SJSA1 (cell line): ENCODE measurements at places on chromosomes 1 and 21.
A peak's percentile ranks its signal among the peaks of the same experiment; 100 is the strongest.

- no peak for DNase-seq
These were observed 1.5 kb downstream of the EPRS1 start for GRCh38 chr1:220044678-220045355.

DNA sequence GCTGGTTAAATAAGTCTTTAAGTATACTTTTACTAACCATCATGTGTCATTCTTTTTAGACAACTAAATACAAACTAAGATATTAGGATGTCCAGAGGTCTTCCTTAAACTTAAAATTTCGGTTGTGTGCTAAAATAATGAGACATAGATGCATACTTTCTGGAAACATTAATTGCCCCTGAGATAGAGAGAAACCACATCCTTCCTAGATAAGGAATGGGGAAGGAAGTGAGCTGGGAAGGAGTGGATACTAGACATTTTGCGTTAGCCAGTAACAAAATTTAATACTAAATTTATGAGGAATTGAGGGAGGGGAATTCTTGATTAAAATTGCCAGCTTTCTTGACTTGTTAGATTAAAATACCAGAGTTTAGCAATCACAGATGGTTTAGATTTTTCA, 37.1 kb upstream of the PTGS2 start:
- DNase-seq = no peak

DNA sequence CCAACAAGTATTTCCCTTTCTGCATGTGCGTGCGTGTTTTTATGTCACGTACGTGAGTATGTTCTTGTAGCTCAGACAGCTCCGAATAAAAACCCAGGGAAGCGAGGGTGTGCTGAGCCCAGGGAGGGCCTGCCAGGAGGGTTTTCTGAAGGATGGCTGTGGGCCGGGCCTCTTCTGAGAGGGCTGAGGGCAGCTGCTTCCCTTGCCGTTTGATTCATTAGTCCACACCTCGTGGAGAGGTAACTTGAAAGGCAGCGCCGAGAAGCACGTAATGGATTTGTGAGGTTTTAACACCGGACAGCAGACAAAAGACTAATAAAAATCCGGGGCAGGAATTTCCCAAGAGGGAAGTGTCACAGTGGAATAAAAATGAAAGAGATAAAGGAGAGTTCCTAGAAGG, 29.5 kb downstream of the CD247 start:
- DNase-seq = no peak

- DNase-seq = no peak
These were observed 30.1 kb downstream of the C1orf21 start for GRCh38 chr1:184416946-184417345.

DNA sequence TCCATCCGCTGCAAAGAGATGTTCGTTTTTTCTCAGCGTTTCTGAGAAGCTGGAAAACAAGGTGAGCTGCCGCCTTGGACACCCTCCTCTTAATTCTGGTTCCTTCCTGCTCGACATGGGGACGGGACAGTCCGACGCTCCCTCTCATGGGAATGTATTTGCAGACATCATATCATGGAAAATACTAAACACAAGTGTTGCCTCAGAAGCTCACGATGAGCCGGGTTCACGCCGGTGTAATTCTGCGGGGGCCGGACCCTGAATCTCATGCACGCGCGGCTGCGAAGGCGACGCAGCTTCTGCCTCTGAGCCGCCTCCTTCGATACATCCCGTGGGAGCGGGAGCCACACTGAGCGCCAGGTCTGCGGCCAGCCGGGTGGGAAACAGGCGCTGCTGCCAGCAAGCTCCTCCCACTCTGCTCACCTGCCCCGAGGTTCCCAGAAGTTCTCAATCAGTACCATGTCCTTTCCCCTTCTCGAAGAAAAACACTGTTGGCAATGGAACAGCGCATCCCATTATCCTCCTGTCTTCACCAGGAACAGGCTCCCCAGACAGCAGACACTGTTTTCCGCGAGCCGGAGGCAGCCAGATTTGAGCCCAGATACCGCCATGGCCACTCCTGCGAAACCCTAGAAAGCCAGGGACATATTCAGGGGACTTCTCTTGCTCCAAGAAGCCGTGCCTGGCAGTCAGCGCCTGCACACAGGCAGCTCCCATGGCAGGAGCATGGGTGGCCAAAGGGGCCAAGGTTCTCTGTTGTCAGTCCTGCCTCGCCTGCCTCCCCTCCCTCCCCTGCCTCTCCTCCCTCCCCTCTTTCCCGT, 98.0 kb downstream of the WDR4 start:
- DNase-seq = no peak

DNA sequence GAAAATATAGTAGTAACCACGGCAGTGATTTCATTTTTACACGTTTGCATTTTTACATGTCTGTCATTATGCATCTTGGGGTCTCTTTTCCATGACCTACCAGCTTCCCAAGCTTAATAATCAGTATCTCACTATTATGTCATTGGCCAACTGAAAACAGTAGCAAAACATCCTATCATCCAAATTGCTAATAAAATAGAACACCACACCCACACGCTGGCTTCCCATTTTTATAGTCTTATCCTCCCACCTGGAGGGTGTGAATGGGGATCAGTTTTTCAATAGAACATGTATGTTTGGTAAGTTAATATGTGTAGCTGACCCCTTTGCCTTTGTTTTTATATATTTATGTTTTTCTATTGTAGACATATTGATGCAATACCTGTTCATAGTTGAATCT, 11.8 kb downstream of the TFF3 start:
- DNase-seq = no peak

DNA sequence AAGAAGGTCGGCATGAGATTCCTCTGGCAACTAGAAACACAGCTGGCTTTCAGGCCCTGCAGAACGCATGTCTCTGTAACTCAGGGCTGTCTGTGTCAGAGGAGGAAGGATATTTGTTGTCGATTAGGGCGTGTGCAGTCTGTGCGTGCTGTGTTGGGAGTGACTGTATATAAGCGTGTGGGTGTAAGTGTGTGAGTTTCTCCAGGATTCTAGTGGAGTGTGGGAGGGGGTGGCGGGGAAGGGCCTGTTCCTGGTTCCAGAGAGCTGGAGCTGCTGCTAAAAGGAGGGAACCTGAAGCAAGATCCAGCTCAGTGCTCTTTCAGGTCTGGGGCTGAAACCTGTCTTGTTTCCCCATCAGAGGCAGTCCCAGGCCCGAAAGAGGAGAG, 74.3 kb downstream of the SLC16A1 start:
- no peak for DNase-seq

GRCh38 chr21:45615145-45615711, 28.3 kb upstream of the PCBP3 start:
- peak; percentile 54 for DNase-seq

DNA sequence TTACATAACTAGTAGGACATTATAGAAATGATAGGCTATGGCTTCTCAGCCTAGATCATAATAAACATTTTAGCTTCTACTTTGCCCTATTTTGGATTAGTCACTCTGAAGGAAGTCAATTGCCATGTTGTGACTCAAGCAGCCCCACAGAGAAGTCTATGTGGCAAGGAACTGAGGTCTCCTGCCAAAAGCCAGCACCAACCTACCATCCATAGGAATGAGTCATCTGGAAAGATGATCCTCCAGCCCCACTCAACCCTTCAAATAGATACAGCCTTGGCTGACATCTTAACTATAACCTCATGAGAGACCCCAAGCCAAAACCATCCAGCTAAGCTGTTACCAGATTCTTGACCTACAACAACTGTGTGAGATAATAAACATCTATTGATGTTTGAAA, 76.3 kb upstream of the BEND5 start:
- no peak for DNase-seq

- DNase-seq = no peak
These were observed 210.0 kb downstream of the SLC45A1 start for GRCh38 chr1:8527941-8528340.

GRCh38 chr1:52752484-52752826, 26.2 kb downstream of the ZYG11B start:
- DNase-seq = no peak
